ENCODE measurements at places on chromosomes 6 and 20.

DNA sequence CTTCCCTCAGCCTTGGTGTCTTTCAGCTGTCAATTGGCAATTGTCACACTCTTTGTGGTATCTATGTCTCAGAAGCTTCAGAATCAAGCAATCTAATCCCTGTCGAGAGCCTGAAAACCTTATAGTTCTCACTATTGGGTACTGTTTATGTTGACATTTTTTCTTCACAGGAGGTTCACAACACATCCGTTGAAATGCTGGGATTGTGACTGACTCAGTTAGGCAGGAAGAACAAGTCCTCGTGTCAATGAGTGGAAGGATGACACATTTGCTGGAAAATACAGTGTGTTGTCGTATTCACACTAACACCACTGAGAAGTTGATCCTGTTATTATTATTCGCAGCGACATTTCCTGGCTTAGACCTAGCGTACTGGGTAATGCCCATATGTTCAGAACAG is 163.9 kb upstream of the CITED2 start:
- DNase-seq = no peak

- no peak for DNase-seq
These were observed 114.0 kb upstream of the FLRT3 start for GRCh38 chr20:14451458-14451857.

DNA sequence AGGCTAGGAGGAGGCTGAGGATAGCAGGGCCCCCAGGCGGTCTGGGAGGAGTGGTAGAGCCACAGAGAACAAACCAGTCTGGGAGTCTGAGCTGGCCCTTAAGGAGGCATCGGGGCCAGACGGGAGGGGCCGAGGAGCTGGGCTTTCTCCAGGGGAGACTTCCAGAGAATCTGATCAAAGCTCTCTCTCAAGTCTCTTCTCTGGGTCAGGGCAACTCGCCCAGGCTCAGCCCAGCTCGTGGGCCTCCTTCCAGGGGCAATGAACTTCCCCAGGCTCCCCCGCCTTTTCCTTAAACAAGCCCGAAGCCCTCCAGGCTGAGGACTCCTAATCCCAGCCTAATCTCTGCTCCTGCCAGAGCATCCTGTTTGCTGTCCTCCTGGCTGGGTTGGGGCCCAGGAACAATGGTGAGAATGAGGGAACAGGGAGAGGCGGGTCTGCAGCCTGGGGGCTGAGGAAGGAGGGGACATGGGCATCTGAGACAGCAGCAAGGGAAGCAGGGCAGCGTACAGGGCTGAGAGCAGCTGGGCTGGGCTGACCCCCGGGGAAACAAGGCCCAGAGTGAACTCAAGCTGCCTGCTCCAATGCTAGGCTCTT is 173.6 kb downstream of the ANKRD60 start:
- DNase-seq = no peak

- DNase-seq = no peak
These were observed 236.8 kb downstream of the TAF4 start for GRCh38 chr20:61828891-61829290.

DNA sequence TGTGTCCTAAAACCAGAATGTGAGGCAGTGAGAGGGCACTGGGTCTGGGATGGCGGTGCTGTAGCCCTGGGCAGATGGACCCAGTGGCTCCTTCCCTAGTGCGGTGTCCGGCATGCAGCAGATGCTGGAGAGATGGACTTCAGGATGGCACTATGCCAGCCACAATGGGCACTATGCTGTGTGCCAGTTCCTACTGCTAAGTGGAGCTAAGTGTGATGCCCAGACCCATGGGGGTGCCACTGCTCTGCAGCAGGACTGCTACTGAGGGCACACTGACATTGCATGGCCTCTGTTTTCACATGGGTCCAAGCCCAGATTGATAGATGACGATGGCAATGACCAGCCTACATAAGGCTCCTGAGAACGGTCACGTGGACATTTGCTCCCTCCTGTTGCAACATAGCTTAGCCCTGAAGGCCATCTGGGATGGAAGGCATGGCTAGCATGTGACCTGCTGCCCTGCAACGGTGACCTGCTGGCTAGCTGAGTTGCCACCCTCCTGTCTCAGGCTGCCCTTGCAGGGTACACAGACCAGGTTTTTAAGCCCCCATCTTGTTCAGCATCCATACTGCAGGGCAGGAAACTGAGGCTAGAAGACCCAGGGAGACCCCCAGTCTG is 31.3 kb upstream of the KCNK16 start:
- no peak for DNase-seq

DNA sequence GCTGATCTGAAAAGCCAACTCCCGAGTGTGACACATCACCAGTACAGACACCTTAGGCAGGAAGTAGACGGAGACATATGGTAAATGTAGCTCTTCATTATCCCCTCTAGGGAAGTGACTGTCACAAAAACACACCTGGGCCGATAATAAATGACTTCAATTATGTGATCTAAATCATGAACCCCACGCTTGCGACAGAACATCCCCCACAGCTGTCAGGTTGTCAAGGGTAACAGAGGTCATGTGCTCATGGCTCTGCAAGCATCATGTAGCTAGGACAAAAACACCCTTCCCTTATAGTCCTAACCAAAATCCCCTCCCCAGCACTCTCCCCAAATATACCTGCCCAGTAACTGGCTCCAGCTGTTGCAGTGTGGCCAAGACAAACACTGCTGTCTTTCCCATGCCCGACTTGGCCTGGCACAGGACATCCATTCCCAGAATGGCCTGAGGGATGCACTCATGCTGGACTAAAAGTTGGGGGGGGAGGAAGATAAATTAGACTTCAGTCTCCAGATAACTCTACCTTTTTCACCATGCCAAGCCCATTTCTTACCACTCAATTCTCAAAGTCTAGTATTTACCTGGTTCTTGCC is 2.9 kb downstream of the DDX39B start:
- no peak for DNase-seq

DNA sequence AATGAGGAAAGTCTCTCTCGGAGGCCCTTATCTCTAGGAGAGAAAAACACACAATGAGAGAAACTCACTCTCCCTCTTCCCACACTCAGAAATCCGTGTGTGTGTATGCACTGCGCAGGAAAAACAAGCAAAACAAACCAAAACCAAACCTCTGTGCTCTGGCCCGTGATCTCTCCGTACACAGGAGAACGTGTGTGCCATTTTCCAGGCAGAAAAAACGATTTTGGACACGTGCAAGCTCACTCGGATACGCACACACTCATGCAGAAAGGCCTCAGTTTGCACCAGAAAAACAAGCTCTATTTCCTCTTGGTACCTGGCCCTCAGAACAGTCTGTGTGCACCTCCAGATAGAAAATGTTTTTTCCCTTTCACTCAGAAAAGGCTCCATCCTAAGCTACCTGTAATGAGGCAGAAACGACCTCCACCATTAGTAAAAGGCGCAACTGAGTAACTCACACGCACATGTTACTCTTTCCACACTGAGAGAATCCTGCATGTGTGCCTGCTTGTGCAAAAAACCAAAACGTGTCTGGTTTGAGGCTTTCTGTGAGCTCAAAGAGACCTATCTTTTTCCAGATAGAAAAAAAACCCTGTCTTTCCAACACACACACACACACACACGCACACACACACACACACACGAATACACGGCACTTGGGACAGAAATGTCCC is 99.2 kb downstream of the EDN3 start:
- no peak for DNase-seq

GRCh38 chr6:49410564-49410963 is 52.5 kb downstream of the MMUT start:
- no peak for DNase-seq
